NCI-H510A (cell line): ENCODE measurements at places on chromosomes 16 and 17.

DNA sequence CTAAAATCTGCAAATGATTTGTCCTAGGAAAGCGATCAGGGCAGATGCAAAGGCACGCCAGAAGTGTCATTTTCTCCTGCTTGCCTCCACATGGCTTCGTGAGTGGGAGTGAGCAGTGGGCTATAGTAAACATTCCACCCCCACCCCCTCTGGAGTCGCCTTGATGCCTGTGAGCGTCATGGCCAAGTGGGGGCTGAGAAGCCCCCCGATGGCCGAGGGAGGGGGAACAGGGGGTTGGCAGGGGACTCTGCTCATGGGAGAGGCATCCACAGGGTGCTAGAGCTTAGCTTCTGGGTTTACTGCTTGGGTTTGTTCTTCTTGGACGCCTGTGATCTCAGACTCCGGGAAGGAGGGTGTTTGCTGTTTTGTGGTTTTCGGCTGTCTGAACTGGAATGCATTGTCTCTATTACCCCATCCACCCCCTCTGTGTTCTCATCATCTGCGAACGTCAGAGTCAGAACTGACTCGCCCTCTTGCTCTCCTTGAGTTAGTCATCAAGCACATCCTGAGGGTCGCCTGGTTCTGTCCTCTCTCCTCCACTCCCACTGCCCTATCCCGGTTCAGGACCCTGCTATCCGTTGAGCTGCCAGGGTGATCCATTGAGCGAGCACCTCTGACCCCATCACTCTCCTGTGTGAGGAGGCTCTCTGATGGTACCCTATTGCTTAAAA, 15.4 kb downstream of the TNS4 start:
- no peak for DNase-seq

GRCh38 chr17:76894842-76895241, 26.6 kb downstream of the MGAT5B start:
- DNase-seq, result no peak

GRCh38 chr17:47204722-47205418, 4.3 kb upstream of the MYL4 start:
- DNase-seq, result no peak

DNA sequence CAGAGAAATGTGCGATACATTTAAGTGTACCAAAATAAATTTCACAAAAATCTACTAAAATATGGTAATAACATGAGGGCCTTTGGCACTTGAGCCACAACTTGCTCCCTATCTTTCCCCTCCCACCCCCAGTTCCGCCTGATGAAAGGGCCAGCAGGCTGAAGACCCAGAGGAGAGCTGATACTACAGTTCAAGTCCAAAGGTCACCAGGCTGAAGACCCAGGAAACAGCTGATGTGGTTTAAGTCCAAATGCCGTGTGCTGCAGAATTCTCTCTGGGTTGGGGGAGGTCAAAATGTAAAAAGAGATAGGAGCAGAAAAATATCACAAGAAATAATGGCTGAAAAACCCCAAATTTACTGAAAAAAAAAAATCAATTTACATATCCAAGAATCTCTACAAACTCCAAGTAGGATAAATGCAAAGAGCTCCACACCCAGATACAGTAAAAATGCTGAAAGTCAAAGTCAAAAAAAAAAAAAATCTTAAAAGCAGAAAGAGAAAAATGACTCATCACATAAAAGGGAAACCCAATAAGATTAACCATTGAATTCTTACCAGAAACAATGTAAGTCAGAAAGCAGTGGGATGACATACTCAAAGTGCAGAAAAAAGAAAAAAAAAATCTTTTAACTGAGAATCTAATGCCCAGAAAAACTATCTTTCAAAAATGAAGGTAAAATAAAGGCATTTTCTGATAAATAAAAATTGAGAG, 452.1 kb upstream of the ASIC2 start:
- no peak for DNase-seq

GRCh38 chr17:28385037-28385400, 13.5 kb downstream of the SARM1 start:
- DNase-seq, result no peak

GRCh38 chr17:82175201-82175600, 37.4 kb downstream of the CCDC57 start:
- no peak for DNase-seq

DNA sequence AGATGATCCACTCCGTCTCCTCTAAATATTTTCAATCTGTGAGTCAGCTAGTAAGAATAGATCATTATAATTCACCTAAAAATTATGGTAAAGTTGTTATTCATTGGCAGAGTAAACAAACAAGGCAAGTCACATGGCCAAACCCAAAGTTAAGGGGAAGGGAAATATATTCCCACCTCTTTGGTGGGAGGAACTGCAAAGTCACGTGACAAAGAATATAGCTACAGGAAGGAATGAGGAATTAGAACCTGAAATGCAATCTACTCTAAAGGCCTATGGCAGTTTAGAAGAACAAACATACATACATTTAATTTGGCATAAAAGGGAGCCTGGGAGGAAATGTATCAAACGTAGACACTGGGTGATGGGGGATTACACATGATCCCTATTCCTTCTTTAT, 48.9 kb downstream of the NOG start:
- no peak for DNase-seq

- no peak for DNase-seq
Observed at GRCh38 chr16:87976665-87977064, 25.4 kb downstream of the BANP start.

DNA sequence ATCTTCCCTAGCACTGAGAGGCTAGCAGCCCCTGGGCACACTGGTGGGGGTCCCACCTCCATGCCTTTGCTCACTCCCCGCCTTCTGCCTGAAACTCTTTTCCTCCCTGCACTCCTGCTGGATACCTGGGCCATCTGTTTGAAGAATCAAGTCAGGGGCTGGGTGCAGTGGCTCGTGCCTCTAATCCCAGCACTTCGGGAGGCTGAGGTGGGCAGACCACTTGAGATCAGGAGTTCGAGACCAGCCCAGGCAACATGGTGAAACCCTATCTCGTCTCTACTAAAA, 15.7 kb downstream of the FOXJ1 start:
- no peak for DNase-seq

DNA sequence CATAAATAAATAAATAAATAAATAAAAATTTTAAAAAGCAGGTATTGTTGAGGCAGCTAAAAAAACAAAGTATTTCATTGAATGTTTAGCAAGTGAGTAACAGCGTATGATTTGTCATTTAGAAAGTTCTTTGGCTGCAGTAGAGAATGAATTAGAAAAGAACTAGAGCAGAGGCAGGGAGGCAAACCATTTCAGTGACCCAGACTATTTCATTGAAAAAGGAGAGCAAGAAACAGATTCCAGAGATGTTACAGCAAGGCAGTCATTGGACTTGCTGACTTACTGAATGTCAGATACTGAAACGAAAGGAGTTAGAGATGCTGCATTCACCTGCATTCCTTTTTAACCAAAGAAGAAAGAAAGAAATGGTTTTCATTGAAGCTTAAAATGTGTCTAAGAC, 105.5 kb upstream of the HLF start:
- DNase-seq, result no peak

DNA sequence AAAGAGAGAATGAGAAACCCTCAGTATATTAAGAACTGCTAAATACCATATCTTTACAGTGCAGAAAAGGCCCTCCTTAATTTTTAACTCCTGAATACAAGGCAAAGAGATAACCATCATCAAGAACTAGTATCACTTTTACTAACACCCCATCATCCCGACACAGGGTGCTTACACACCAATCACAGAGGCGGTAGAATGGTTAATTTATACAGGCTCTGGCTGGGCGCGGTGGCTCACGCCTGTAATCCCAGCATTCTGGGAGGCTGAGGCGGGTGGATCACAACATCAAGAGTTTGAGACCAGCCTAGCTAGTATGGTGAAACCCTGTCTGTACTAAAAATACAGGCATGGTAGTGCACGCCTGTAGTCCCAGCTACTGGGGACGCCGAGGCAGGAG, 4.2 kb downstream of the PSMD12 start:
- DNase-seq, result no peak

DNA sequence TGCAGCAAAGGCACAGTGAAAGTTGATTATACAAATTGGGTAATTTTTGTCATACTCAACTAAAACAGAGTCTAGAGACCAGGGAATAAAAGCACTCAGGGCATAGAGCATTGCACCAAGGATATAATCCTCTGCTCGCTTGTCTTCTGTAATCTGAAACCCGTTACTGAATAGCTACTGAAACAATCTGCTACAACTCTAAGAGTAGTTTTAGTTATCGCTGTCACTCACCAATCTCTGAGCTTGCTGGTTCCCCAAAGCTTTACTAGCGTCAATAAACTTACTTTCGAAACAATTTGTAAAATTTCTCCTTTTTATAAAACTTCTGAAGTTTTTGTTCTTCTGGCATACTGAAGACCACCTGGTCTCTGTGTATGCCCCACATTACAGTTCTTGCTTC, 22.9 kb upstream of the SLC35G3 start:
- DNase-seq, result no peak

- no peak for DNase-seq
Observed at GRCh38 chr16:2691491-2692248, 9.3 kb downstream of the KCTD5 start.

DNA sequence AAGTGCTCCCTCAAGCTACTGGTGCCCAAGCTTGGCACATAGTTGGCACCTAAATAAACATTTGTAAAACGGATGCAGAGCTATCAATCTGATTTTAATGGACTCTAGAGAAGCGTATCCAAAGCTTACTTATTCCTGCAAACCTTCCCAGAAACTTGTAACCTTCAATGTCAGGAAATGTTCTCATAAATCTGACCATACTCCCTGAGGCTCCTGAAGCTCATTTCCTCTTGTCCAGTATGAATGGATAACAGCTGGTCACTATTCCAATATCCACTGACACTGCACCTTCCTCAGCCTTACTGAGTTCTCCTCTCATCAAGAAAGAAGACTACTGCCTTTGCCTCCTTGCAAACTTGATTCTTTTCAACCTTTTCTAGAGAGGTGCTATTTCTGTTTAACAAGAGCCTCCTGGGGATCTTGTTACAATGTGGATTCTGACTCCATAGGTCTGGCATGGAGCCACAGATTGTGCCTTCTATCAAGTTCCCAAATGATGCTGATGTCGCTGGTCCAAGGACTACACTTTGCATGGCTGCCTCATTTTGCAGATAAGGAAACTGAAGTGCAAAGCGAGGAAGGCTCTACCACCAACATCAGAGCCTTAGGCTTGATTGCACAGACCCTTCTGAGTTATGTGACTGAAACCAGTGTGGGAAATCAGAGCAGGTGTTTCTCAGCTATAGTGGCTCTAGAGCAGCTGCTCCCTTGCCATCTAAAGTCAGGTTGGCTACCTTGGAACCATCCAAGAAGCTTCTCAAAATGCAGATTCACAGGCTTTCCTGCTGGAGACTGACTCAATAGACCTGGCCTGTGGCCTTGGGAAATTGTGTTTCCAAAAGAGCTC, 377.8 kb downstream of the SOX9 start:
- no peak for DNase-seq

DNA sequence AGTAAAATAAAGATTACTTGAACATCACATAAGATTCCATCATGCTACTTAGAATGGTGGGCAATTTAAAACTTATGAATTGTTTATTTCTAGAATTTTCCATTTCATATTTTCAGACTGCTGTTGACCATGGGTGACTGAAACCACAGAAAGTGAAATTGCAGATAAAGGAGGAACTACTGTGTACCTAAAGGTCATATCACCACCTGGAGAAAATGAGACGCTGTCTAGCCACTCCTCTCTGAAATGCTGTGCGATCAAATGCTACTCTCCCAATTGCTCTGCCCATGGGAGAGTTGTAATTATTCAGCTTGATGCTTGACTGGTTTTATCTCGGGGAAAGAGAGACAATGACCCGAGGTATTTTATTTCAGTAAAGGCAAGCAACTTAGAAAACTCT, 128.9 kb upstream of the ERCC4 start:
- no peak for DNase-seq
